Activated CD8-positive, alpha-beta memory T cell treated with anti-CD3 and anti-CD28 coated beads, Interleukin-2, amount 50 U/mL, for 4 hours (primary cell): ENCODE measurements at places on chromosomes 11 and 22.

DNA sequence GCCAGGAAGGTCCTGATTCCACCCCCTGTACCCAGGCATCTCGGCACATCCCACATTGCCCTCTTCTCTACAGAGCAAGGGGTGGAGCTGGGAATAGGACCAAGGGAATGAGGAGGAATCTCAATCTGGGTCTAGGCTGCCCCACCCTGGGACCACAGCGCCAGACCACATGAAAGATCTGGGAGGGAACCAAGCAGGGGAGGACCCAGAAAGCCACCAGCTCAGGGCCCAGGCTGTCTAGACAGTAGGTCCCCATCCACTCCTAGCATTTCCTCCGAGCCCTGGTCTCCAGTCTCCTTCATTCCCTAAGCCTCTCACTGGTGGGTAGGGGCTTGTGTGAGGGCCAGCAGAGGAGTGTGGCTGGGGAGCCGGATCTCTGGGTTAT lies 11.6 kb downstream of the PHLDB1 start:
- DNase-seq = no peak

GRCh38 chr11:124440608-124441007 lies 4.9 kb downstream of the OR8B8 start:
- DNase-seq = no peak

DNA sequence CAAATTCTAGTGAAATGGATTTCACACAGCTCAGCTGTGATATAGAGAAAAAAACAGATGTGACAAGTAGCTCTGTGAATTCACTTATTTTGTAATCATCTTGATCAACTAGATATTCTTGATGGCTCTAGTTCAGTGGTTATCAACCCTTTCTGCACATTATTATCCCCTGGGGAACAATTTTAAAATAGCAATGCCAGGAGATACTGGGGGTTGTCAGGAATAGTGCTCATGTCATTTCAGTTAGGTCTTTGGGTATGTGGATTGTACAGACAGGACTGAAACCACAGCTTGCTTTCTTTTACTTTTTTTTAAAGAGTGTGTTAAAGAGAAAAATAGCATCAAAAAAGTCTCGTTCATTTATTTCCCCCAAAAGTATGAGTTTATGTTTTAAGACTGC lies 269.0 kb upstream of the PDGFD start:
- no peak for DNase-seq

GRCh38 chr11:62716816-62717215 lies 9.3 kb downstream of the GNG3 start:
- DNase-seq = no peak

- DNase-seq = no peak
Measured at GRCh38 chr11:41868606-41869005, 409.2 kb upstream of the LRRC4C start.

- no peak for DNase-seq
Measured at GRCh38 chr11:36361901-36362391, 65.9 kb downstream of the PRR5L start.

GRCh38 chr11:86814775-86815174 lies 14.4 kb downstream of the PRSS23 start:
- no peak for DNase-seq

DNA sequence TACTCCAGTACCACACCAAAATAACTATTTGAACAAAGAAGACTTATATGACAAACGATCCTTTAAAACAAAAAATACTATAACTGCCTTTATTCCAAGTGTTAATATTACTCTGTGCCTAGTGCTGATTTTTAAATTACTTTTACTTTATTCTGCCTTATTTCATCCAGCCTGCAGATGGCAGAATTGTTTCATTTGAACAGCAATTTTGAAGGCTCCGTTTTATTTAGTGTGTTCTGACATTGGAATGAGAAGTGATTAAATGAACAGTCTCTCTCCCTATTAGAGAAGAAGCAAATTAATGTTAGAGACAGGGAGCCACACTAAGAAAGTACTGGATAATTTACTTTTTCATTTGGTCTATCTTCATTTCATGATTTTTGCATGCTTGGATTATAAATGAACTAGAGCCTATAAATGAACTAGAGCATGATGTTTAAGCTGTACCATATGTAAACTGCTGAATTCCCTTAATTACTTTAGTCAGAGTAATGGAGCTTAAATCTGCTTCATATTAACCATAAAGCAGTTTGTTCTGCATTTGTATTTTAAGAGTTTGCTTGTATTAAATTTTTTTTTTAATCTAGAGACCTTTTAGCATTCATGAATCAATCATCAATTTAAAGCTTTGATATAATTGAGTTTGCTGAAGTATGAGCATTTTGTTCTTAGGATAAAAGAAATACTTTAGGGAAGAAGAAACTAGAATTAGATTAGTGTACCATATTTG lies 9.8 kb downstream of the PDHX start:
- DNase-seq = no peak

GRCh38 chr11:36241497-36241896 lies 47.7 kb downstream of the COMMD9 start:
- DNase-seq = no peak

GRCh38 chr11:79438631-79439409 lies 2.0 kb downstream of the TENM4 start:
- DNase-seq = no peak

GRCh38 chr11:125987066-125987641 lies 41.3 kb downstream of the VSIG10L2 start:
- no peak for DNase-seq

GRCh38 chr22:40033586-40034380 lies 39.0 kb downstream of the FAM83F start:
- no peak for DNase-seq

- no peak for DNase-seq
Measured at GRCh38 chr11:101296896-101297295, 167.3 kb upstream of the PGR start.

DNA sequence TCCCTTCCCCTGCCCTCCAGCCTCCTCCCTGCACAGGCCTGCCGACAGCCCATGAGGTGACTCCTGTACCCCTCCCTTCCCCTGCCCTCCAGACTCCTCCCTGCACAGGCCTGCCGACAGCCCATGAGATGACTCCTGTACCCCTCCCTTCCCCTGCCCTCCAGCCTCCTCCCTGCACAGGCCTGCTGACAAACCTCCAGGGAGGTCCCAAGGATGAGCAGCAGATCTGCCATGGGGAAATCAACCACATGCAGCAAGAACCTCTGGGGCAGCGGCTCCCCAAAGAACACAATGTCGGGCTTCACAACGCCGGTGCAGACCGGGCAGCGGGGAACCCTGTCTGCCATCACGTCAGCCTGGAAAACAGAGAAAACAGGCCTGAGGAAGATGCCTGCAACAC lies 12.3 kb downstream of the SIRT3 start:
- no peak for DNase-seq
